ENCODE measurements at places on chromosomes 11 and 22.

DNA sequence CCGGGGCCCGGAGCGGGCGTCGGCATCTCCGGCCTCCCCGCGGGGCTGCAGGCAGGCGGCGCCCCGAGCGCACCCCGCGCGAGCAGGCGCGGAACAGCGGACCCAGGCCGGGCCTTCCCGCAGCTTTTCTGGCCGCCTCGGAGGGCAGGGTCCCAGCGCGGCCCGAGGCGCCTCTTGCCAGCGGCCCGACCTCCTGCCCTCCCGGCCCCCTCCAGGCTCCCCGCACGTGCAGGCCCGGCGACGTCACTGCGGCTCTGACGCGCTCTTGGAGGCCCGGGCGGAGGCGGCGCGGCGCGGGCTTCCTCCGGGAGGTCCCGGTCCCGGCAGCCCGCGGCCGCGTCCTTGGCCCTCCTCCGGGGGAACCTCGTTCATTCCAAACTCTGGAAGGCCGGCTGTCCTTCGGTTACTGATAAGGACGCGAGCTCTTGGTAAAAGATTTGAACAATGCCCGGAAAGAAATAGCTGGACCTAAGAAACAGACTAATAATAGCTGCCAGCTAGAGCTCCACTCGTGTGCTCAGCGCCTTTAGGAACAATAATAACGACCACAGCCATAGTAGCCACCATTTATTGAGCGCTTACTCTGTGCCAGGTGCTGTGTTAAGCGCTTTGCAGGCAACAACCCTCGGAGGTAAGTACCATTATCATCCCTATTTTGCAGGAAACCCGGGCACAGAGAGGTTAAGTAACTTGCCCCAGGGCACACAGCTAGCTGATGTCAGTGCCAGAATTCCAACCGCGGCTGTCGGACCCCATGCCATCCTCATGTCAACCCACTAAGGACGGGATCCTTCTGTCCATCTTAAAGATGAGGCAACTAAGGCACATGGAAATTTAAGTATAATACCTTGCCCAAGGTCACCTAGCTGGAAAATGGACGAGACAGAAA is 39.1 kb upstream of the CREB3L1 start:
- peak; percentile 47 for DNase-seq

GRCh38 chr22:27680636-27681035 is 120.9 kb downstream of the MN1 start:
- DNase-seq, result no peak

DNA sequence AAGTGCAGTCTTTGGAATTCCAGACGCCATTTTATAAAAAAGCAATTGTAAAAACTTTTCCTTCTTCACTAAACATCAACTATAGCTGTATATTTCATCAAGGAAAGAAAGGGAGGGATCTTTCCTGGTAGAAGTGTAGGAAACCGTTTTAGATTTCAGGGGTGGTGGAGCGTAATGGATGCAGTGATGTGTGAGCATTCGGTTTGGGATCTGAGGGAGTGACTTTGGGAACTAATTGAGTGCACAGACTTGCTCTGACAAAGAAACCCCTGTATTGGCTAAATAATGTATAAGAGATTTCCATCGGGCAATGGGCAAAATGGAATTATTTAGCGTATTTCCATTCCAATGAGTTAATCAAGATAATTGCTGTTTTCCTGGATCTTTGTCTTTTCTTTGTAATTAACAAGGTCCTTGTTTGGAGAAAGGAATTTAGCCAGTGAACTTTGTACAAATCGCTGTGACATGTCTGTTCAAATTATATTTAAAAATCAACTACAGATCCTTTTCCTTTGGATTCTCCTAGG is 125.0 kb upstream of the NARS2 start:
- DNase-seq, result no peak

GRCh38 chr11:120134931-120135228 is 3.0 kb downstream of the TRIM29 start:
- DNase-seq, result no peak

DNA sequence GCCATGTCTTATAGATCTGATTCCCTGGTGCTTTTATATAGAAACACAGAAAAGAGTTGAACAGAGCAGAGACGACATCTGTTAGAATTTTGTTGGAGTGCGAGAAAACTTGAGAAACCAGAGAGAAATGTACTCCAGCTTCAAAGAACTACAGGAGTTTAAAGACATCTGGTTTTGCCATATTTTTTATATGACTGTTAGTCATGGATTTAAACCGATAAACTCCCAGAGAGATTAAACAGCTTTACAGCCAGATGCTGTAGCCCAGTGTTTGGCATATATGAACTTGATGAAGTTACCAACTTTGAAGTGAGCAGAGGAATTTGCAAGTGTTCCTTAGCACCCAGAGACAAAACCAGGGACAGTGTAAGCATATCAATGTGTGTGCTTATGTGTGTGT is 1083.1 kb downstream of the LRRC4C start:
- DNase-seq, result peak; percentile 17

- DNase-seq, result no peak
These were observed 46.2 kb downstream of the WNT11 start for GRCh38 chr11:76159983-76160661.

DNA sequence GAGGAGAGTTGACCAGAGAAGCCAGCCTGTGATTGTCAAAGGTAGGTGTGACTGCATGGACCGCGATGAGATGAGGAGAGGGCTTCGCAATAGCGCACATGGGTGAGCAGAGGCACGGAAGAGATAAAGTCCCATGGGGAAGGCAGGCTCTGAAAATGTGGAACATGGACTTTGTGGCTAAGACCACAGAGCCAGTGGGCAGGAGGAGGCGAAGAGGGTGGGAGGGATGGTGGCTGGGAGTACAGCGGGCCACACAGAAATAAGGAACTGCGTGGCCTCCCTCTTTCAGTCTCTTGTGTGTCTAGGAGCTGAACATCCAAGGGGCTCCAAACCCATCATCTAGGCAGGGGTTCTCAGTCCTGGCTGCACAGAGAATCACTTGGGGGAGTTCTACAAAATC is 98.6 kb downstream of the TENM4 start:
- no peak for DNase-seq

- DNase-seq, result no peak
These were observed 397 bp upstream of the CD44 start for GRCh38 chr11:35138606-35138942.

DNA sequence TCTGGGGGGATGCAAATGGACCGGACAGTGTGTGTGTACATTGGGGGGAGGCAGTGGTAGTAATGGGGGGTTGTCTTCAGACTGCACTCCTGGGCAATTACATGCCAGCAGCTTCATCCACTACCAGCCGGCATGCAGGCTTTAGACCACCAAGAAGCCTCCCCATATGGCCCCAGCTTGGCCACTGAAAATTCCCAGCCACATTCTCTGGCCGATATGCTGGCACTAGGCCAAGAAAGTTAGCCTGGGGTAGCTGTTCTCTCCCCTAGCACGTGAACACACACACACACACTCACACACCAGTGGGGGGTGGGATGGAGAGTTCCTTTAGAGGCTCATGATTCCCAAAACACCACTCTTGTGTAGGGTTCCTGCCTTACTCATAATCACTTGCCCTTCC is 3.6 kb upstream of the ROBO3 start:
- no peak for DNase-seq

DNA sequence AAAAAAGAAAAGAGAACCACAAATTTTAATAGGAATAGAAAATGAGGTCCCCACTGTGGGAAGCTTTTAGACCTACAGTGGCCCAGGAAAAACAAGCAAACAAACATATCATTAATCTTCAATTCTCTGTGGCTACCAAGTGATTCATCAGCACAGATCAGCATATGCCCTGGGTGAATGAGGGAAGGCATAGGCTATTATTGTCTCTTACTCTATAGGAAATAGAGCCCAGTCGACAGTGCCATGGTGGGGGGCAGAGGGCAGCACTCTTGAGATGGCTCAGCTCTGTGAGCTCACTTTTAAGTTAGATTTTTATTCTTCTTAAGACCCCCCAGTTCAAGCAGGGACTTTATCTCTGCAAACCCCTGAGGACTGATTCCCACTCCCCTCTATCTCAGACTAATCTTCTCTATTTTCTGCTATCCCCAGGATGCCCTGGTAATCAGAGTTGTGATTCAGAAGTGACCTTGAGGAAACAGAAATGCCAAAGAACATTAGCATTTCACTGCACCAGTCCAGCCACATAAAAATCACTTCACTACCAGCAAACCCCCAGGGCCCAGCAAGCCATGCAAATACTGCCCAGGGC is 9.5 kb upstream of the FEZ1 start:
- no peak for DNase-seq

GRCh38 chr11:101944923-101945322 is 28.6 kb upstream of the ANGPTL5 start:
- DNase-seq, result no peak

DNA sequence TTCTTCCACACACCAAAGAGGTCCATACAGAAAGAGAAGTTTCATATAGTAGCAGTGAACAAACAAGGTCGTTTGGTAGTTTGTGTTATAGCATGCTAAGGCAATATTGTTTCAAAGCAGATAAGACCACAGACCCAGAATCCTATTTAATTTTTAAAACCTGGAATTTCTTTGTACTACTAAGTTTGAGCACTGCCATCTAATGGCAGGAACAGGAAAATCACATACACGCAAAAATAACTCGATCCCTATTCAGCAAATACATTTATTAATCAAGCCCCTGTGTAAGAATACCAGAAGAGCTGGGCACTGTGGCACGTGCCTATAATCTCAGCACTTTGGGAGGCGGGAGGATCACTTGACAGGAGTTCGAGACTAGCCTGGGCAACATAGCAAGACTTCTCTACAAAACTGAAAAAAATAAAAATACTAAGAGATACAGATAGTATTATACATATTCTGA is 2.9 kb upstream of the BTBD10 start:
- peak; percentile 53 for DNase-seq

DNA sequence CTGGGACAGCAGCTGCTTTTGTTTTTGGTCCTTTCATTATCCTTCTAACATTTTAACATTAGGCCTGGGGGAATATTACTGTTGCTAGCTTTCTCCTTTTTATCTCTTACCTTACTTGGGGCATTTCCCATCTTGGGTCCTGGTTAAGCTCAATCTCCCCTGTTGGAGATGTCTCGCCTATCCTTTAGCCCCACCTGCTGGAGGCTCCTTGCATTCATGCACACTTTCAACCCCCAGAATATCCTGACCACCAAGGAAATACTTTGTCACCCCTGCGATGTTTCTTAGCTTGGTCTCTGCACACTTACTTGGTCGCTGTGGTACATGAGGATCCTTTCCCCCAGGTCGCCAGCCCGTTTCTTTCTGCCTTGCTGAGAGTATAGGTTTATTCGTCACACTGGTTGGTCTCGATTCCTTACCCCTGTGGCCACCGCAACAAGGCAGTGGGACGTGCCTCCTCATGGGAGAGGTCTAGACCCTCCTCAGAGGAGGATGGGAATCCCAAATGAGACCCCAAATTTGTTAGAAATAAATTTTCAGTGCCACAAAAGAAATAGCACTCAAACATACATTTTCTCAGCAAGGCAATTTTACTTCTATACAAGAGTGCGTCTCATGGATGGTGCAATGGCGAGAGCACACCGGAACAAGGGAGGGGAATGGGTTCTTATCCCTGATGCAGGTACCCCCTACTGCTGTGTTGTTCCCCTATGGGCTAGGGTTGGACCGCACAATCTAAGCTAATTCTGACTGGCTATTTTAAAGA is 5.4 kb upstream of the TXN2 start:
- DNase-seq, result peak; percentile 49

DNA sequence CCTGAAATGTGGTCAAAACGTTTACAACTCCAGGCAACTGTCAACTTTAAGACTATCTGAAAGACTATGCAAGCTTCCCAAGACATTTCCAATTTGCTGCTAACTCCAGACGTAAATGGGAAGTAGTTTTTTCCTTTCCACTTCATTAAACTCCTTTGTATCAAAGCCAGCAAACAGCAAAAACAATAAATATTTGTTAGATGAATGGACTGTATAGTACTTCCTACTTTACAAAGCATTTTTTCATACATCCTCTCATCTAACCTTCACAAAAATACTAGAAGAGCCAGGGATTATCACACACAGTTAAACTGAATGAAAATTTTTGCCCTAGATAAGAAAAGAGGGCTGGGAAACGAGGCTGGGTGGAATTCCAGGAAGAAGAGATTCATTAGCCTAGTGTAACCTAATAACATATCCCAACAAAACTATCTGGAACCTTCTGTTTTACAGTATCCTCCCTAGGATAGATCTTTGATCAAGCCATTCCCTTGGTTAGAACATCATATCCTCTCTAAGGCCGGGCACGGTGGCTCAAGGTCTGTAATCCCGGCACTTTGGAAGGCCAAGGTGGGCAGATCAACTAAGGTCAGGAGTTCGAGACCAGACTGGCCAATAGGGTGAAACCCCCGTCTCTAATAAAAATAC is 10.4 kb downstream of the NUP98 start:
- peak; percentile 56 for DNase-seq

GRCh38 chr22:20405931-20406685 is 12.2 kb downstream of the ZNF74 start:
- no peak for DNase-seq

GRCh38 chr22:25406510-25407210 is 157.8 kb upstream of the GRK3 start:
- DNase-seq, result no peak

- no peak for DNase-seq
These were observed 10.8 kb downstream of the PPFIBP2 start for GRCh38 chr11:7524462-7525235.

DNA sequence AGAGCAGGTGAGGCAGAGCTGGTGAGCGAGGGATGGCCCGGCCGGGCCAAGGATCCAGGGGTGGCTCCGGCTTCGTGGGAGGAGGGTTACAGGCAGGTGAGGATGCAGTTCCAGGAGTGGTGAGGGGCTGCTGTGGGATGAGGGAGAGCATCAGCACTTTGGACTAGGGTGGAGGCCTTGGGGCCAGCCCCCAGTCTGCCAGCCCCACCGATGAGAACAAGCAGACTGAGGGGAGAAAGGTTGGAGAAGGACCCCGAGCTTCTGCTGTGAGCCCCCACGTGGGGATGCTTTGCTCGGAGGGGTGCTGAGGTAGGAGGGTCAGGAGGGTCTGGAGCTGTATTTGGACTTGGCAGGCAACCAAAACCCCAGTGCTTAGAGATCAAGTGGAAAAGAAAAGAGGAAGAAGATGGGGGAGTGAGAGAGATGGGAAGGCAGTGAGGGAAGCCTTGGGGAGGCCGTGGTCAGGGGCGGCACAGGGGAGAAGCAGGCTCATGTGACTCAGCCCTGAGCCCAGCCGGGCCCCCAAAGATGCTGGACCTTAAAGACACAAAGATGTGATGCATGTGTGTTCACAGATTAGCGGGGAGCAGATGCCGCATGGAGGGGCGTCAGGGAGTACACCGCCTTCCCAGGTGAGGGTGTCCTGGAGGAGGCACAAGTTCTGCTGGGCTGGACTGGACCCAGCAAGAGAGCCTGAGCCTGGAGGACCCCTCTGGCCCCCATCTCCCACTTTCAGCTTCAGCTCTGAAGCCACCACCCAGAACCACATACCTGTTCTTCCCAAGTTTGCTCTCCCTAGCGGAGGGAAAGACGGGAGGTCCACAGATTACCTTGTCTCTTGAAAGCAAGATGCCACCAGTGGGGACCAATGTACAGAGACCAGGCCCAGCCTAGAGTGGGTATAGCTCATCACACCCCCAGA is 91.3 kb downstream of the CDKN1C start:
- DNase-seq, result no peak
